ENCODE measurements at places on chromosomes 3 and 15.
A peak's percentile ranks its signal among the peaks of the same experiment; 100 is the strongest.

GRCh38 chr15:50055332-50055731 is 63.7 kb downstream of the ATP8B4 start:
- DNase-seq, result no peak

GRCh38 chr3:38133557-38134405 is 3.1 kb downstream of the ACAA1 start:
- DNase-seq, result no peak

DNA sequence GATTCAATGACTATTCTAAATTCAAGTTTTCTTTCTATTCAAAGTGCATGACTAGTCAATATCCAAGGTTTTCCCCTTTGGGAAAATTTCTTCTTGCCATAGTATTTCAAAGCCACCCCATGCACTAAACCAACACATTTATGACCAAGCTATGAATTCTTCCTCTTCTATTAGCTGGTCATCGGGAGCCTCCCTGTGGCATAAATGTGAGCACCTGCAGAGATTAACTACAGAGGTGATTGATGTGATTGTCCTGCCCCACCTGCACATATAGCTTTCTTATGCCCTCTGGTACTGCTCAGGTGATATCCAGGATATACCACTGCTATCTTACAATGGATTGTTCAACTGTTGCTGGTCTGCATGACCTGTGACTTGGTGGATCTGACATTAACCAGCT is 694.9 kb downstream of the ZBBX start:
- DNase-seq, result no peak

DNA sequence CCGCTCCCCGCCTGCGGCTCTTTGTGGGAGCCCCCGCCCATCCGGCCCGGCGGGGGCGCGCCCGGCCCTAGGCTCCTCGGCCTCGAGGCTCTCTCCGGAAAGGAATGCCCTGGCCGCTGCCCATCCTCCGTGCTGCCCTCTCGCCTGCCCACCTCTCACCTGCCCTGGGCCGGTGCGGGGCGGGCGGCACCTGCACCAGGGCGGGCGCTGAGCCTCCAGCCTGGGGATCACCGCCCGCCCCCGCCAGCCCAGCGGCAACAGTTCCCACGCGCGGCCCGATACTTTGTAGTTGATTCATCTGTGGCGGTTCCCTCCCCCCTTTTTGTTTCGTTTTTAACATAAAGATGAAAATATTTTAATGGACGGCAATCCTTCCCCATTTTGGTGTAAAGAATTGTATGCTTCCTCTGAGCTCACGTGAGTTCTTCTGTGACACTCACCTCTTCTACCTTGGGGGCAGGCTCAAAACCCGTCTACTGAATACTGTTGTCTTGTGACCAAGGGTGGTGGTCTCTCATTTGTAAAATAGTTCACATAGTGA is 1.9 kb downstream of the KLF13 start:
- DNase-seq, result peak; percentile 64

GRCh38 chr3:55731741-55732140 is 244.6 kb upstream of the WNT5A start:
- DNase-seq, result no peak

DNA sequence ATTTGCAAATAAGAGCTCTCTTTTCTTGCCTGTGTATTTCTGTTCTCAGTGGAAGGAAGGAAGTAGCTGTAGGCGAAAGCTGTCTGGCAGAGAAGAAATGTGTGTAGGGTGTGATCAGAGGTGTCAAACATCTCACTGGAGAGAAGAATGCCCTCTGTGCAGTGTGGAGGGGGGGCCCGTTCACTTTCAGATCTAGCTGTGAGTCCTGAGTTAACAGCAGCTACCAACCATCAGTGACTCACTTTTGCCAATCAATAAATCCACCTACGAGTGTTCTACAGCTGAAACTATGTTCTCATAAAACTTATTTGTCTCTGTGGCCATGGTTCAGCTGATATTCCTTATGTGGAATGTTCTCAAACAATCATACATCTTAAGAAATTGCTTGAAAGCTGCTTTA is 103.7 kb downstream of the FRMD4B start:
- DNase-seq, result no peak

GRCh38 chr3:151838574-151839312 is 24.8 kb downstream of the AADAC start:
- no peak for DNase-seq

DNA sequence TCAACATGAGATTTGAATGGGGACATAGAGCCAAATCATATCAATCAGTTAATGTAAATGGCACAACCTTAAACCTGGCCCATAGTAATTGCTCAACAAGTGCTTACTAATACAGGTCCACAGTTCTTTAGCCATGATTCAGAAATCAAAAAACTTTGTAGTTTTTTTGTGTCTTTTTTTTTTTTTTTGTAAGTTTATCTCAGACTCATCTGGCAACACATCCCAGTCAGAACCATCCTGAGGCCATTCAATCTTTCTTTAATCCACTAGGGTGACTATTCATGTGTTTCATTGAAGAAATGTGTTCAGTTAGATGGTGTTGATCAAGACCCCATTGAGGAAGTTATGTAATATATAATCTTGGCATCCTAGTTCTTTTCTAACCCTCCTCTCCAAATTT is 65.4 kb downstream of the ABI3BP start:
- no peak for DNase-seq

DNA sequence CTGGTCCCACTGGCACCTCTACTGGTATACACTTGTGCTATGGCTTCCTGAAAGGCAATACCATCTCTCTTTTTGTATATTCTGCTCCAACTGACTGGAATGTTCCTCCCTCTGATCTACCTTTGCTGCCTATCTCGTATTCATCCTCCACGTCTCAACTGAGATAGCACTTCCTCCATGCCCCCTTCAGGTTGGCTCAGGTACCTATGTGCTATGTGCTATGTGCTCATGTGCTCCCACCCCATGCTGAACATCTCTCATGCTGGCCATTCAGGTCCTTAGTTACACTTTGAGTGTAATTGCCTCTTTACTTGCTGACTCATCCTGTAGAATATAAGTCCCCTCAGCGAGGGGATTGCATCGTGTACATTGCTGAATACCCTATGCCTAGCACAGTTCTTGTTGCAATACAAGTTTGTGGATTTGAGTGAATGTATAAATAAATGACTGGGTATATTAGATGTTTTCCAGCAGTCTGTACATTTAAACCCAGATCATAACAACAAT is 156.9 kb downstream of the SOX2 start:
- no peak for DNase-seq

DNA sequence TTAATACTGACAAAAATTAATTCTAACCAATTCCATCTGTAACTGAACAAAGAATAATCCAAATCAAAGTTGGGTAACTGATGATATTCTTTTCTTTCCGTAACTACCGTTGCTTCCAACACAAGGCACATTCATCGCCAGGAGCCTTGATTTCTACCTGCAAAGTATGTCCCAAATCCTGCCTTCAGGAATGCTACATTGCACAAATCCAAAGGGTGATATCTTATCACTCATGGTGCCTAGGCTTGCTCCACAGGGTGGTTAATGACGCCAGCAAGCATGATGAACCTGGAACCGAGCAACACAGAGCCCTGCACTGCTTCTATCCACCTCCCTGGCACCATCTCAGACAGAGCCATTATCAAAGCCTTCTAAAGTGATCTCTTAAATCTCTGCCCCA is 772.7 kb downstream of the ROBO1 start:
- DNase-seq, result no peak

- no peak for DNase-seq
Measured at GRCh38 chr3:195770081-195770840, 41.5 kb downstream of the MUC4 start.

DNA sequence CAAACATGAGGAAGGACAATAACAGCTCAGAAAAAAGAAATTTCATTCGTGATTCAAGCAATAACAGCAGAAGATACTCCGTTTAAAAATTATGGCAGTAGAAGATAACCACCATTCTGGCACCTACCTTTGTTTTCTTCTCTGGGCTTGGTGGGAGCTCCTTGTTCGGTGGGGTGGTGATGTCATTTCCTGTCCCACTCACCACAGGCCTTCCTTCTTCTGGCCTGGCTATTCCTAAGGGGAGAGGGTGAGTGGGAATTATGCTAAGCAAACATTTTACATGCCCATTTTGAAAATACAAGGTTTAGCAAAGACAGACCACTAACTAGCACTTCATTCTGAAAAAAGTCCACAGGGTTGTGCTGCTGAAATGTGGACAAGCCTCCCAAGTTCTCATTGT is 74.4 kb downstream of the DHX30 start:
- DNase-seq, result no peak

DNA sequence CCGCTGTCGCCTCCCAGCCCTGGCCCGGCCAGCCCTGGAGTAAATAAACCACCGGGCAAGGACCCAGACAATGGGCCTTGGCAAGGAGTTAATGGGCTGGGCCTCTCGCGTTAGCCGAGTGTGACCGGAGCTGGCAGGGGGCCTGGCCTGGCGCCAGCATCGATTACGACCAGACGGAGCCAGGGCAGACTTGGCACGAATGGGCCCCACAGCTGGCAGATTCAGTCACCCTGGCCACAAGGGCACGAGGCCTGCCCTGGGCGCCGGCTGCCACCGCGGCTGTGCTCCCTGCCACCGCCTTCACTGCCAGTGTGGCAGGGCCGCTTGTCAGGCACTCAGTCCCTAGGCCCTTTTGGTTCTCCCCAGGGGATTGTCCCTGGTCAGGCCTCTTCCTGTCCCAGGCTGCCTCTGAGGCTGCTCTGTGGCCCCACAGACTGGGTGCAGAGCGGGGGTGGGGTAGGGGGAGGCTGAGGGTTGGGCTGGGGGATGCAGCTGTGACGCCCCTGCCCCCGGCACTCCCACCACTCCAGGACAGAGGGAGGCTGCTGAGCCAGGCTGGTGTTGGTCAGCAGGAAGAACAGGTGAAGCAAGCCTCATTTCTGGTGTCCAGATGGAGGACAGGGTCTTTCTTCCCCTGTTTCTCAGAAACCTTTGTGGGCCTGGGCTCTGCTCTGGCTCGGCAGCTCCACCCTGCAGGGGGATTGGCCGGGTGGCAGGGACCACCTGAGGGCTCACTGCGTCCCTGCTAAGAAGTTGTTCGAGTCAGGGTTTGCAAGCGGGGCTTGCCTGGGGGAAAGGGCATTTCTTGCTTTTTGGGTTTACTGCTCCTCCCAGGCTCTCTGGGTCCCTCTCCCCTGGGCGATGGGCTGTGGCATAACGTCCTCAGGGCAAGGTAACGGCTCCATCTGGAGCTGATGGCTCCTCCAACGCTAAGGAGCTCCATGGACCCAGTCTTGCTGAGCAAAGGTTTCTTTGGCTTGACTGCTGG is 30.5 kb upstream of the SRP14 start:
- DNase-seq, result peak; percentile 83

DNA sequence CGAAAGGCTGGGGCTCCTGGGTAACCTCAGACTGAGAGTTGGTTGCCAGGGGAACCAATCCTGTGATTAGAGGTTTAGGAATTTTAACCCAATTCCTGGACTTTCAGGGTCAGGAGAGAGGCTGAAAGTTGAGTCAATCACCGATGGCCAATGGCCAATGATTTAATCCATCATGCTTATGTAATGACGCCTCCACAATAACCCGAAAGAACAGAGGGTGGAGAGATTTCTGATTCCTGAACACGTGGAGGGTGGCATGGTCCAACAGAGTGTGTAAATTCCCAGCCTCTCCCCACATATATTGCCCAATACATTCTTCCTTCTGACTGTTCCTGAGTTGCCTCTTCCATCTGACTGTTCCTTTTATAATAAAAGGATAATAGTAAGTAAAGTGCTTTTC is 137.2 kb upstream of the CBLB start:
- no peak for DNase-seq

DNA sequence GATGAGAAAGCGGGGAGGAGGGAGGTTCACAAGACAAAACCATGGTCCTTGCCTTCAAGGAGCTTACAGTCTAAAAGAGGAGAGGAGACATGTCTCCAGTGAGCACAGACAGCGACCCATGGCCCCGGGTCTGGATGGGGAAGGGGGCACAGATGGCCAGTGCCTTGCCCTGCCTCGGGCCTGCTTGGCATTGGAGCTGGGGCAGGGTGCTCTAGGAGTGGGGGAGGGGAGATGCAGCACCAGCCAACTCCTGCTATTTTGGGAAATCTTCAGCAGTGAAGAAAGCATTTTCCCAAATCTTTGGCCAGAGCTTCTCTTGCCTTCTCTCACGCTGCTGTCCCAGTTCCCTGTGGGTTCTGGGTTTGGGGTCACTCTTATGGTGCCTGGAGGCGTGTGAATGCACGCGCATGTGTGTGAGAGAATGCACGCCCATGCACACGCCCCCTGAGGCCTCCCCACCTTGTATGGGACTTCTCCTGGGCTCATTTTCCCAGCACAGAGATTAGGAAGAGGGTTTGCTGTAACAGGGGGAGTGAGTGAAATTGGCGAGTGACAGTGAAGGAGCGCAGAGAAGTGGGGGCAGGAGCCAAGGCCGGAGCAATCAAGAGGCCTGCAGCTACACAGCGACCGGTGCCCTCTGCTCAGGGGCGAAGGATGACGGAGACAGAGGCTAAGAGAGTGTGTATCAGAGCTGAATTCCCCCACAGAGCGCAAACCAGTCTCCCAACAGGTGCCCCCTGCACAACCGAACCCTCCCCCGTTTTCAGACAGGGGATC is 71.5 kb downstream of the SEMA5B start:
- no peak for DNase-seq

GRCh38 chr3:65642883-65643282 is 395.8 kb downstream of the MAGI1 start:
- no peak for DNase-seq

DNA sequence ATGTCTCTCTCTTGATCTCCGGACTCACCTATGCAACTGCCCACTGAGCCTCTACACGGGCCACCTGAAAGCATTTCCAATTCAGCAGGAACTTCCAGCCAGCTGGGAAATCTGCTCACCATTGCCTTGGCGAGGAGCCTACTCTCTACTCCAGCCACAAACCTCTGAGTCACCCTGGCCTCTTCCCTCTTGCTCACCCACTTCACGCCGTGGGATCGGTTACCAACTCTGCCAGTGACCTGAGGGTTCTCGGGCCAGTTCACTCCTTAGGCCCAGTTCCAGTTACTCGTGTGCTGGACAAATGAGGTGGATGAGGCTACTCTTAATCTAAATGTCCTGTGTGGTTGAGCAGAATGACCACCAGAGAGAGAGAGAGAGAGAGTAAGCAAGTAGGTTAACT is 70.1 kb downstream of the CEMIP start:
- DNase-seq, result no peak

DNA sequence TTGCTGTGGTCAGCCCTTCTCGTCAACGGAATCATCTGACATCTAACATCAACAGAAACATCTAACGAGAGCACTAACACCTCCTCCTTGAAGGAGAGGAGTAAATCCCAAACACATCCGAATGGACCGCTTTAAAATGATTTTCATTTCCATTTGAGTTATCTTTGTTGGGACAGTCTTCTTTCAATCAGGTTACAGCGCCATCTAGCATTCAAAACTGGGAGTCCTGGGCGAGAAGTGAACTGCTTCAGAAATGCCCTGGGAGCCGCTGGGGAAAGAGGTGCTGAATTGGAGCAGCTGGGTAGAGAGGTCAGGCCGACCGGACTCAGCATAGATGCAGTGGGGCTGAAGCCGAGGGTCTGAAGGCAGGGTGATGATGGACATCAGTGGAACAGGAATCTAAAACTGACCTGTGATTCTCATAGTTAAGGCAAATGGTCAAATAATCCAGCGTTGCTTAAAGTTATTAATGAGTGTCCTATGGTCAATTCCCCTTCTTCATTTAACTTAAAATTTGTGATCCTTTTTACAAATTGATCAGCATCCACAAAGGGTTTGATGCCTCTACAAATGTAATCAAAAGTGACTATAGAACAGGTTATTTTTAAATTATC is 170.0 kb upstream of the NDN start:
- peak; percentile 62 for DNase-seq
